ENCODE measurements at places on chromosomes 16 and 17.

GRCh38 chr16:11880007-11880406, 28.7 kb upstream of the RSL1D1 start:
- no peak for DNase-seq

- DNase-seq = no peak
Observed at GRCh38 chr16:30829130-30830071, 42.4 kb upstream of the ZNF629 start.

DNA sequence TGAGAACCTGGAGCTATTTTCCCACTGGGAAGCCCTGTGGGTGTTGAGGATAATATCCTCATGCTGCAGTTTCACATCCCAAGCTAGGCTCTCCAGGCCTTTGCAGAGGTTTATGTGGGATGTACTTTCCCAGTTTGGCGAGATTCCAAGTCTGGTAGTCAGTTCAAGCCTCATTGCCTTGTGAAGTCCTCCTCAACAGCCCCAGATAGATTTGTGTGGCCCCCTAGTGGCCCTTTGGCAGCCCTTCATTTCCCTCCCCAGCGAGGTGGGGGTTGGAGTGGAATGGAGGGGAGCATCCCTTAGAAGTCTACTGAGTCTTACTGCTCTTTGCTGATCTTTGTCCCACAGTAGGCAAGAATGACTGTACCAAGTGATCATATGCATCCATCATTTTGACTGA, 137.9 kb downstream of the CDH11 start:
- DNase-seq = peak; percentile 29

- DNase-seq = no peak
Observed at GRCh38 chr17:21602176-21602575, 90.1 kb upstream of the KCNJ18 start.

DNA sequence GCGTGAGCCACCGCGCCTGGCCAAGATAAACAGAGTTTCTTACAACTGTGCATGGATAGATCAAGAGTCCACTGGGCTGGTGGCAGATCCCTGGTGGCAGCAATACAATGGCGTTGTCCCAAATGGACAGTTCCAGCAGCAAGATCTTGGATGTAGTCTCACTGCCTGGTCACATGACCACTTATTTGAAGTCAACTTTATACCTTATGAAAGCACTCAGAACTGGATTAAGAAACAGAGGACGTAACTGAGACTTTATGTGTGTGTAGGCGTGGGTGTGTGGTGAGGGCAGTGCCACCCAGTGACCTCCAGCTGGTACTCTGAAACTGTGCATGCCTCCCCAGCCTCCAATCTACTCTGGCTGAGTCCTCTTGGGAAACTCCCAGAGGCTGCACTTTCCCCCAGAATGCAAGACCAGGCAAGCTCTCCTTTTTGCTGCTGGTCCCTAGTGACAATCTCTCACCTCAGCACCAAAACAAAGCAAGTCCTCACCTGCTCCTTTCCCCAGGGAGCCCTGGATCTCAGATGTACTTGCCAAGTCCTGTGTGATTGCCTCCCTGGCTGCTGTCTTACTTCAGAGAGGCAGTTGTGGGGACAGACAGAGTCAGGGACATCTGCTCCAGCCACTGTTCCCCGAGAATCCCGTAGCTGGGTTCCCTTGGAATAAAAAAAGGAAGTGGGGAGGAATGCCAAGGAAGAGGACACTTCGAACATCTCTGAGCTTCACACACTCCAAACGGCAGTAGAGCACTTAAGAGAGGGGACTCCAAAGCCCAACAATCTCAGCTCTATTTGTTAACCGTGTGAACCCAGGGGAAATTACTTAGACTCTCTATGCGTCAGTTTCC, 11.7 kb upstream of the ST6GALNAC2 start:
- no peak for DNase-seq

DNA sequence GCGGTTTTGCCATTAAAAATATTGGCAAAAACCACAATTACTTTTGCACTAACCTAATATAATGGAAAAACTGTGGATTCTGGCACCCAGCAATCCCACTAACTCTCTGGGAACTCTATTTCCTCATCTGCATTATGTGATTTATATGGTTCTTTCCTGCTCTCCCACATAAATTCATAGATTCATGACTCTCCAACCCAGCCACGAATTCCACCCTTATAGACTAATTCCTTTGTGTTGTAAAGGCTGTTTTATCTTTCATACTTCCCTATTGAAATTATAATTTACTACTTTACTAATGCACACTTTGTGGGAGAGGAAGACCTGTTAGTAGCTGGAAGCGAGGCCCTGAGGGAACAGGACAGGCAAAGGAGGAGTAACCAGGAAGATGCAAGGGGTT, 88.4 kb upstream of the GNAO1 start:
- no peak for DNase-seq

GRCh38 chr17:51947160-51947735, 211.3 kb downstream of the CA10 start:
- DNase-seq = no peak

GRCh38 chr16:342455-343213, 9.9 kb downstream of the AXIN1 start:
- DNase-seq = no peak

Measured in brain (organoid and tissue), 16 donors.